NCI-H774 (cell line): ENCODE measurements at places on chromosomes 12 and 14.

DNA sequence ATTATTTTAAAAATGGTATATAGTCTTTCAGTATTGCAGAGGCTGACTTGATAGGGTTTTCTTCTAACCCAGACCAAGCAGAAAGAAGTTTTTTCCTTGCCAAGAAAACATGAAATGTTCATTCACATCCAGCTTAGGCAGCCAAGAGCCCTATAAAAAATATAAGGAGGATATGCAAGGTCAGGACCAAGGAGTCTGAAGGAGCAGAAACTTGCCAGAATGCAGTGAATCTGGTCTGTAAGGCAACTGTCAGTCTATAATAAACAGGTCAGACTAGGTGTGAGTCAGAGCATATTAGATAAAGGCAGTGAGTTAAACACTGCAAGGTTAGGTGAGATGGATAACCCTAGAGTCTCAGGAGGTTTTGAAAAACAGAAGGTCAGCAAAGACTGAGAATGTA, 645.5 kb downstream of the C12orf50 start:
- no peak for DNase-seq

DNA sequence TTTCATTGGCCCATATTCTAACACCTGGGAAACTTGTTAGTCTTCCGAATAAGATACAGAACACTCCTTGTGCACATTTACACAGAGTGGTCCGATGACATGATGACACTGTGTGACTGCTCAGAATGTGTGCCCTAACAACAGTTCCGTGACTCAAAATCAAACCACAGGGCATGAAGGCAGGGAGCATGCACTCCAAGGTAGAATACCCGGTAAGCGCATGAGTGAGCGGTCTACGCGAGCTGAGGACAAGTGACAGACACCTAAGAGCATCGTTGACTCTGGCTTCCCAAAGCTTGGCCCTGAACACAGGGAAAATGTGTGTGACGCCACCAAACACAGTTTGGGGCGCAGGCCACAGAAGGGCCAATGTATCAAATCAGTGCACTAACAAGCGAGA, 18.6 kb downstream of the CLIP1 start:
- DNase-seq = no peak

GRCh38 chr14:92964124-92965109, 41.5 kb downstream of the CHGA start:
- DNase-seq = no peak

DNA sequence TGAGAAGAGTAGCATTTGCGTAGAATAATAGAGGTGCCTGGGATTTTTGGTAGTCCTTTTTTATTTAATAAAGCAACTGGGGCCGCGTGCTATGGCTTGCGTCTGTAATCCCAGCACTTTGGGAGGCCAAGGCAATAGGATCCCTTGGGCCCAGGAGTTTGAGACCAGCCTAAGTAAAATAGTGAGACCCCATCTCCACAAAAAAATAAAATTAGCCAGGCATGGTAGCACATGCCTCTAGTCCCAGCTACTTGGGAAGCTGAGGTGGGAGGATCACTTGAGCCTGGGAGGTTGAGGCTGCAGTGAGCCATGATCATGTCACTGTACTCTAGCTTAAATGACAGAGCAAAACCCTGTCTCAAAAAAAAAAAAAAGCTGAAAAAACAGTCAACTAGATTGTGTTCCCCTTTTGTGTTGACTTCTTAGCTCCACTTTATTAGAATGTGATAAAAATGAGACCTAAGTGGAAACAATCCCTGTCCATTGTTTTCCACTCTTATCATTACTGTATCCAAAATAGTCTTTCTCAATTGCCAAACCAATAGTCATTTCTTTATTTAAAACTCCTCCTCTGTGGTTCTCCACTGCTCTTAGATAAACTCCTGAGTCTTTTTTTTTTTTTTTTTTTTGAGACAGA, 7.4 kb downstream of the PRKCH start:
- no peak for DNase-seq

GRCh38 chr12:55711786-55712553, 3.9 kb upstream of the BLOC1S1 start:
- no peak for DNase-seq

DNA sequence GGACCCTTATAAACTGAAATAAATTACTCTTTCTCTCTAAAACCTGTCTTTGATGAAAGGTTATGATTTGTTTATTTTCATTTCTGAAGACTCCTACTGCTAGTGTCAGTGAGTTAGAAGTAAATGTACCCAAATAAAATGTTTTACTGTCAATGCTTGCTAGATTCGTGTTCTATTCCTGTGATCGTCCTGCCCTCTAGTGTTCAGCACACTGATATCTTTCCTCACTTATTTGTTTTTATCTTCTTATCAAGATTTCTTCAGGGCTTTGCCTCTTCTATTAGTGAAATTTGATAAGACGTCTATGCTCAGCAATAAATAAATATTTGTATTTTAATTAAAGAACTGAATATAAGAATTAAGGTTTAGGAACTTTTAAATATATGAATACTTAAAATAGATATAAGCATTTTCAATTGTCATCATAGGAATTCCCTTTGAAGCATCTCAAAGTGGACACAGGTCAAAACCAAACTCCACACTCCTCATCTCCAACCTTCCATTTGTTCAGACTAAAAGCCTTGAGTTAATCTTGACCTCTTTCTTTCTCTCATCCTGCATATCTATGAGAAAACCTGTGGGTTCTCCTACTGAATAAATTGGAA, 75.8 kb downstream of the C12orf50 start:
- DNase-seq = peak; percentile 25

DNA sequence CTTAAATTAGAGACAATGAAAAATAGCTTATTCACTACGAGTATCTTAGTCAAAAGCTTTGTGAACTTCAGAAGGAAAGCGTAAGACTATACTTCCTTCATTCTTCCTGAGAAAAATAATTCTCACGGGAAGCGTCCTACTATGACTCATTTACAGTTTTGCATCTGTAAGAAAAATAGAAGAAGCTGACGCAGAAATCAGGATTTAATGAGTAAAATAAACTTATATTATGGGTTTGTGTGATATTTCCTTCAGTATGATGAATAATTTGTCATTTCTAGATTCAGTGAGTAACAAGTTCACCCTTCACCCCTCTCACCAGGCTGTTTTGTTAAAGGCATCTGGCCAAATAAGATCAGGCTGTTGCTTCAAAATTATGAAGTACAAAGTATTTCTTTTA, 17.8 kb upstream of the PDE3A start:
- no peak for DNase-seq

DNA sequence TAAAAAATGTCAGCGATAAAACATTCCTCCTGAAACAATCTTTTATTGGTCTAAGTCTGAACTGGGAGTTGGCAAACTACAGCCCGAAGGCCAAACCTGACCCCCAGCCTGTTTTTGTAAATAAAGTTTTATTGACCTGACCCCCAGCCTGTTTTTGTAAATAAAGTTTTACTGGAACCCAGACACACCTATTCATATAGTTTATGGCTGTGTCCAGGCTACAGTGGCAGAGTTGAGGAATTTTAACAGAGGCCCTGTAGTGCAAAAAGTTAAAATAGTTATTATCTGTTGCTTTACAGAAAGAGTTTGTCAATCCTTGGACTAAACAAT, 12.1 kb upstream of the SCARB1 start:
- no peak for DNase-seq

DNA sequence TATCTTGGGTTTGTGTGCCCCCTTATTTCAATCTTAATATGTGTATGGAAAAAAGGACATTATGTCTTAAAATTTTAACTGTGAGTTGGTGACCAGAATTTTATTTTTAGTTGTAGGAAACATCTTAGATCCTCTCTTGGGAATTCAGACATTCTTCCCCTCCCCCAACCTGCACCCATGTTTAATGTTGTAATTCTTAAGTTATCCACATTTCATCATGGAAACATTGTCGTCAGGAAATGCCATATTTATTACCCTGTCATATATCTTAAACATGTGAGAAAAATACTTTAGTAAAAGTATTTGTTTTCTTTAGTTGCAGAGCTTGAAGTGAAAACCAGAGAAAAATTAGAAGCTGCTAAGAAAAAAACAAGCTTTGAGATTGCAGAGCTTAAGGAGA, 30.3 kb downstream of the YEATS4 start:
- DNase-seq = no peak

- no peak for DNase-seq
These were observed 46.4 kb downstream of the TPCN1 start for GRCh38 chr12:113267621-113268020.

DNA sequence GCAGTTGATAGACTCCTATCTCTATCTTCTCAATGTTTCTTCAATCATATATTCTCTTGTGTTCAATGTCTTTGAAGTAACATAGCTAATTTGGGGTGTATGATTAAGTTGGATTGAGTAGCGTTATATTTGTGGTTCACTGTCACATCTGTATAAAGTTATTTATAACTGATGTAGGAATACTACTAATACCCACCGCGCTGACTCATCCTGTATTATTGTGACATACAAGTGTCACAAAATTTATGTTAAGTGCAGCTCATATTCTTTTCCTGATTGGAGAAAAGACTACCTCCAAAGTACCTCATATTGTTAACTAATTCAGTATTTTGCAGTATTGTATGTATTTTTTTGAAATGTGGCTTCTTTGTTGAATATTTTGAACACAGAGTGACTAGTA, 940.8 kb downstream of the SLC6A15 start:
- DNase-seq = no peak

- no peak for DNase-seq
These were observed 6.1 kb downstream of the A2ML1 start for GRCh38 chr12:8828257-8829124.

DNA sequence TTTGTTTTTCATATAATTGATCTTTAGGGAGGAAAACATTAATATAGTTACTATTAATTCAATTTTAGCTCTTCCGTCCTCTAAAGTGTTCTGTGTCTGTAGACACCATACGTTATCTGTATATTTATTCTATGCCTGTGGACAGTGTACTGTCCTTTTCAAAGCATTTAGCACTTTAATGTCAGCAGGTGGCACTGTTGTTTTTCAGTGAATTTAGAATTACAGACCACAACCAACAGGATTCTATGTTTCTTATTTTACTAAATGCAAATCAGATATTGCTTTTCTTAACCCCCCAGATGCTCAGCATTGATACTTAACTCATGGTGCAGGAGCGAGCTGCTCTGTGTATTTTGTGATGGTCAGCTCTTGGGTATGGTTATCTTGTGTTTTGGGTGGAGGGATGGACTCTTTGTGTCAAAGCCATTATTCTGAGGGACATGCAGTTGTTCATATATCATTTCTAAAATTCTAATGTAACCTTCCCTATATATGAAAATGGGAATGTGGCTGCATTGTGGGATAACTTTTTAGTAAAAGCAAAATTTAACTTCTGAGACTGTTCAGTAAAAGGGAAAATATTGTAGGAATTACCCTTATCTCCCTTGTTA, 65.2 kb downstream of the PAPOLA start:
- DNase-seq = peak; percentile 16
